ENCODE measurements at places on chromosomes 6 and 20.

DNA sequence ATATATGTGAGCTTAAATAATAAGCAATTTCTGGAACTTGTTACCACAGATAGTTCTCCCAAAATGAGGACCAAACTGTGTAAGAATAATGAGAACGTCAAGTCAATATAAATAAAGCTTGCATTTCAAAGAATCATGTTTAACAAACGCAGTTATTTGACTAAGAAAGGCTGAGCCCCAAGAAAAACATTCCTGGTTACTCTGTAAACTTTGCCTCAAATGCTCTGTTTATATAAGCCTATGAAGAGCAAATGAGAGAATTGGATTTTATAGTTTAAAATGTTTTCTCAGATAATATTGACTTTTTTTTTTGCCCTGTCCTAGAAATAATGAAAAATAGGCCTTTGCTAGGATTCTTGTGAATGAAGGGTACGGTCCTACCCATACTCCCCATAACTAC, 81.3 kb downstream of the C6orf52 start:
- DNase-seq: no peak

DNA sequence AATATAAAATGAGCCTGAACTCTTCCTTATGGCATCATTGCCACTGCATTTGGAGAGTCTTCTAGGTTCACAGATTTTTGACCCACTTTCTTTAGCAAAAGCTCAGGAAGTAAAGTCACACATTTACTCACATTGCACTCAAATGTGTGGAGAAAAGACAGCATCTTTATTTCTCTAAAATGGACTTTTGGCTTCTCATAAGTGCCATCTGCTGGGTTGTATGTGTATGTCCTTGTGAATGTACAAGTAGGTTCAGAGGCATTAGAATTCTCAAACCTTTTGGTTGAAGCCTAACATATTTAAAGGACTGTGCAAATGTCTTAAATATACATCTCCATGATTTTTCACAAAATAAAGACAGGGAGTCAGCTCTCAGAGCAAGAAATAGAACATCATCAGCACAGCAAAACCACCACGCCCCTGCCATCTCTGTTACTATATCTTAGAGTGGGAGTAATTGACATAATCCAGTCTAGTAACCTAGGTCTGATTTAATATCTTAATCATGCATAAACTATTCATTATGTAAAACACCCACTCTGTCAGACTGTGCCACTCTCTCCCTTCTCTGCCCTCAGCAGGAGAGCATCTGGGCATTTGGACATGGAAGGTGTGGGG, 42.2 kb upstream of the SPTLC3 start:
- no peak for DNase-seq

- DNase-seq: no peak
These were observed 165.4 kb downstream of the TAF4 start for GRCh38 chr20:61900011-61900944.

DNA sequence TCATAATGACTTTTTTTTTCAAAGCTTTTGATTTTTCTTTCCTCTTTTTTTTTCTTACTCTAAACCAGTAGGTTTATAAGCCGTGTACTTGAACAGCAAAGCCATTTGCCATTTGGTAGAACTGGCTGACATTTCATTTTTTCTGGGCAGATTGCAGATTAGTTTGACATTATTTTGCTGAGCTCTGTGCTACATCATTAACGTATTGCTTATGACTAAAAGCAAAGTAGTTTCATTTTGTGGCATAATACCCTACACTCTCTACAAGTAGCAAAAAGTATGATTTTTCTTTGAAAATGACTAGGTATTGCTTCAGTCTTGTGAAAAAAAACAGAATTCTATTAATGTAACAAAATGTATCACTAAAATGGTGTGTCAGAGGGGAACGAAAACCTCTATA, 141.3 kb downstream of the GRIK2 start:
- no peak for DNase-seq

- no peak for DNase-seq
These were observed 88.1 kb downstream of the CEP162 start for GRCh38 chr6:84139311-84139710.

DNA sequence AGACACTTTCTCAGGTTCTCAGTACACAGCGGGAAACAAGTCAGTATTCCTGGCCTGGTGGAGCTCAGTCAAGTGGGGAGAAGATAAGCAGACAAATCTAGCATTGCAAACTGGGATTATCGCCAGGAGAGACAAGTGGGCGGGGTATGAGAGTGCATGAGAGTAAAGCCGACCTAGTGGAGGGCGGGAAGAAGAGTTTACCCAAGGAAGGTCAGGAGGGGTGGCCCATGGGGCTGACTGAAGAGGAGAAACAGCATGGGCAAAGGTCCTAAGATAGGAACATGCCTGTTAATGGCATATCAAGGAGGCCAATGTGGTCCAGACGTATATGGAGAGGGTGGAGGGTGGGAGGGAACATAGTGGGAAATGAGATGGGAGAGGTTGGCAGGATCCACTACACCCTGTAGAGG, 12.4 kb upstream of the CSNK2A1 start:
- DNase-seq: no peak

DNA sequence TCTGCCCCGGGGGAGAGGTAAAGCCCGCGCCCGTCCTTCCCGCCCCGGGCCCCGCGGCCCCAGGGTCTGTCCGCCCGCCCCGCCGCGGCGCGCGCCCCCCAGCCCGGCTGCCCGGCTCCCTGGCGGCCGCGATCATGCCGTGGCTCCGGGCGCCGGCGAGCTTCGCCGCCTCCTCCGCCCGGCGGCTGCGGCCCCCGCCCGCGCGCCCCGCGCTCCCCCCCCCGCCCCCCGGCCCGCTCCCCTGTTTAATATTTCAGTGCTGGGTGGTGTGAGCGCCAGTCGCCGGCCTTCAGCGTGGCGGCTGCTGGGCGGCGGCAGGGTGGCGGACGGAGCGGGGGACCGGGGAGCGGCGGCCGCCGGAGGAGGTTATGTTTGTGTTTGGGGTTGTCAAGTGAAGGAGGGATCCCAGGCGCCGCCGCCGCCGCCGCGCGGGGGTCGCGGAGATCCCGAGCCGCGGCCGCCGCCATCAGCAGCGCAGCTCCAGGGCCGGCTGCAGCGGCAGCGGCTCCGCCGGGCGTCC, at the start of gene HIVEP1:
Gene HIVEP1 (plus strand): TSS at position 275 of the 520 bp plus-strand sequence. CDS start 3,317 bp downstream, outside the sequence.
- no peak for DNase-seq

DNA sequence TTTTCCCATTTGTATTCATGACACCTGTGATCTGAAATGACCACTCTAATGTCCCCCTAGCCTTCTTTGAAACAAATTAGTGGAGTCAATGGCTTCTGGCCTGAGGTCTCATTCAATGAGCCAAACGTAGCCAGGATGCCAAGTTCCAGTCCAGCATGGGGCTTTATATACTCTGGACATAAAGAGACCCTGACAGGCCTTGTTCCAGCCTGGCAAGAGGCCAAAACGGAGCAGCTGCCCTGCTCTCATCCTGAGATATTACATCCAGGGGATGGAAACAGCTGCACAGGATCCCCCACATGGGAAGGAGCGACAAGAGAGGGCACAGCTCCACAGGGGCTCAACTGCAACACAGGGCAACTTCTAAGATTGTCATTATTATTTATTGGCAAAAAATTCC, 437.8 kb downstream of the CDH26 start:
- DNase-seq: no peak

DNA sequence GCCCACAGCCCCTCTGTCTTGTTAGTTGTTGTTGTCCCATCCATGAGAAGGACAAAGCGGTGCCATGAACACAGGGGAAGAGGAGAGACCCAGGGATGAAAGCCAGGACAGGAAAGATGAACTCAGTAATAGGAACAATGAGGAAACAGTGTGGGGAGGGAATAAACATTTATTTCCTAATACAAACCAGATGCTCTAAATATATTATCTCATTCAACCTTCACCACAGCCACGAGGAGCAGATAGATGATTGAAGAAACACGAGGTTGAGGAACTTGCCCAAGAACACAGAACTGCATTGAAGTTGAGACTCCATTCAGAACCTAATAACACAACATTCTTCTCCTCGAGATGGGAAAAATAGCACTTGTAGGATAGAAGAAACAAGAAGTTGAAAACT, 53.0 kb upstream of the AIG1 start:
- DNase-seq: no peak

- DNase-seq: no peak
These were observed 18.5 kb downstream of the CHD6 start for GRCh38 chr20:41599699-41600104.

DNA sequence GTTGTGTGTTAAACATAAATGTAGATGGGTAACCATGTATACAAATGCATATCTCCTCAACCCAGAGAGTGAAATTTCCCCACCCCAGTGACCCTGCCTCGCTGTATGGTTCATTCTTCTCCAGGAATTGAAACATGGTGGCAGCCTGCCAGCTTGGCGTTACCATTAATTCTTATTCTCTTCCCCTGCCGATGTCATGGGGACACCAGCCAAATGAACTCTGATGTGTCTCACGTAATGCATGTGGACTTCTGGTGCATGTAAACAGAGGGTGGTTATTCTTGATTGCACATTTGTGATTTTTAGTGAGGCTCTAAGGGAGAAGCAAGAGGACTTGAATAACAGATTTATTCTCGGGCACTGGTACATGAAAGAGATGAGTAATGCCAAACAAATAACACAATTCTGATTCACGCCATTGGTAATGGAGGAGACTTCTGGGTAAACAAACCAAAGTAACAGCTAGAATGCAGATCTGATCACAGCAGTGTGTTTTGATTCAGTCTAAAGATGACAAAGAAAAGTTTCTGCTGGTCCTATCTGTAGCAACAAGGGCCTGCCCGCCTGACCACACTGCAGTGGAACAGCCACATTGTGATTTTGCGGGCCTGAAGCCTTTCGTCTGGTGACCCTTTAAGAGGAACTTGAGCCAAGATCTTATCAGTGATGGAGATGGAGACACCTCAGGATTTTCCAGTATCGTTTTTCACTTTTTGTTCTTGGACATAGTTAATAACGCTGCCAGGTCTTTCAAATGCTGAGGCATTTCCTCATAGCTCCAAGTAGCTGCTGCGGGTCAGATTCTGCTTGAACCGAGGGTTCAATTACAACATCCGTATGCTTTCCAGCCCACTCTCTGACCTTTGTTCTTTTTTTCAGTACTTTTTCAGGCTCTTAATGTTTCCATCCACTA, 171.8 kb upstream of the AKAP12 start:
- DNase-seq: no peak

- no peak for DNase-seq
These were observed 1.2 kb upstream of the SRPK1 start for GRCh38 chr6:35922139-35922554.

GRCh38 chr20:58650181-58650775, 805 bp upstream of the STX16 start:
- DNase-seq: peak; percentile 18

GRCh38 chr6:3871939-3872338, 22.8 kb downstream of the FAM50B start:
- DNase-seq: no peak

- DNase-seq: no peak
These were observed 27.8 kb upstream of the MYCT1 start for GRCh38 chr6:152669895-152670294.

DNA sequence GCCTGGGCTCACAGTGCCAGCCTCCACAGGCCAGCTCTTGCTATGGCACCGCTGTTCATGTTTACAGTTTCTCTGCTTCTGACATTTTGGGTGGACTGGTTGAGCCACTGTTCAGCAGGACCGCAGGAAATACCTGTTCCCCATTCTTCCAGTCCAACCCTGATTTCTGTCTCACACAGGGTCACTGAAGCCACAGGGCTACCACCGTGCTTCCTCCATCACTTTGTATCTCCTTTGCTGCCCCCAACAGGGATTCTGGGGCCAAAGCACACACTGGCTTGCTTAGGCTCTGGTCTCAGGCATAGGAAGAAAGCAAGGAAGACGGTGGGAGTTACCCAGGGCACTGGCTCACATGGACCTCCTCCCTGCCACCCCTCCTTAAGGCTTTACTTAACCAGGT, 164.5 kb downstream of the UNC5CL start:
- no peak for DNase-seq

GRCh38 chr6:26613689-26614683, 17.2 kb downstream of the ABT1 start:
- no peak for DNase-seq

- DNase-seq: no peak
These were observed 10.7 kb downstream of the MANEA start for GRCh38 chr6:95587989-95588388.

DNA sequence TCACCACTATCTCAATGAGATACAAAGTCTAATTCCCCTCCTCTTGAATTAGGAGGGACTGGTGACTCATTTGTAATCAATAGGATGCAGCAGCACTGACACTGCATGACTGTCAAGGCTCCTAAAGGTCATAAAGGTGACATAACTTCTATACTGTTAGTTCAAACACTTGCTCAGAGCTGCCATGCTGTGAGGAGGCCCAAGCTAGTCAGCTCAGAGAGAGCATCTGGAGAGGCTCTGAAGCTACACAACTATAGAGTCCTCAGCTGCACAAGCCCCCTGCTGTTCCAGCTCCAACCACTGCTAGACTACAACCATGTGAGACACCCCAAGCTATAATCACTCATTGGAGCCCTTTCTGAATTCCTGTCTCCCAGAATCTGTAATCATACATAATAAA, 17.0 kb upstream of the HEY2 start:
- DNase-seq: no peak

GRCh38 chr6:35919827-35920751, 809 bp downstream of the SRPK1 start:
- peak; percentile 45 for DNase-seq

DNA sequence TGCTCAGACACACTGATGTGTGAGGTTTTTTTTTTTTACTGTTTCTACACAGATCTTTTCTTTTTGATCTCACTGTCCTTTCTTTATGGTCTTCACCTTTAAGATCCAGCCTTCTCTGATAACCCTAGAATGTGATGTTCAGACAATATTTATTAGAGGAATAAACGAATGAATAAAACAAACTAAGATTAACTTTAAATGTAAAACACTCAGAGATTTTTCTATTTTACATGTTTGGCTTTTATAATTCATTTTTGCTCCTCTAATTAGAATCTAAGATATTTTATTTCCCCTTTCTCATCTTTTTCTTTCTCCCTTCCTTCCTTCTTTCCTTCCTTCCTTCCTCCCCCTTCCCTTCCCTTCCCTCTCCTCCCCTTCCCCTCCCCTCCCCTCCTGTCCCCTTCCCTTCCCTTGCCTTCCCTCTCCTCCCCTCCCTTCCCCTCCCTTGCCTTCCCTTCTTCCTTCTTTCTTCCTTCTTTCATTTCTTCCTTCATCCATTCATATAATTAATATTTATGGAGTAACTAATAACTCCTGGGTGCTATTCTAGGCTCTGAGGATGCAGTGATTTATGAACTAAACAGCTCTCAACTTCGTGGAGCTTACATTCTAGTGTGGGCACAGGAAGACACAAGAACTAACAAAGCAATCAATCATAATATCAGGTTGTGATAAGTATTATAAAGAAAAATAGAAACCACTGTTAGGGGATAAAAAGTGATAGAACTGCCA, 133.5 kb upstream of the TSHZ2 start:
- no peak for DNase-seq

- DNase-seq: no peak
These were observed 15.4 kb upstream of the FOXQ1 start for GRCh38 chr6:1296542-1296941.

- DNase-seq: no peak
These were observed 8.4 kb upstream of the ULBP2 start for GRCh38 chr6:149933461-149933860.

DNA sequence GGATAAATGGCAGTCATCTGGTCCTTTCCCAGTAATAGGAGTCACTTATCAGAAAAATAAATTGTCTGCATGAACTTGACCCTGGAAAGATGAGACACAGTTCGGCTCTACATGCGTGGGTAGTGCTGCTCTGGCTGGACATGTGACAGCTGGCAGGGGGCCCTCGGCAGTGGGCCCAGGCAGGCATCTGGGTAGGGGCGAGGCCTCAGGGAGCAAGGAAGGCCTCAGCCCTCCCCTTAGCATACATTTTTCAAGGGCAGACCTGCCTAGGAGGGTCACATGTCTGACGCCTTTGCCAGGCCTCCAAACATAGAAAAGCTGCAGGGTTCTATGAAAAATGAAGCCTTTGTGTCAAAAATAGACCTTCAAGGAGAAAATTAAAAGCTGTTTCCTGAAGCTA, 12.8 kb upstream of the ILRUN start:
- DNase-seq: no peak

Data from T-helper 22 cell (primary cell).